Stimulated activated CD8-positive, alpha-beta memory T cell treated with anti-CD3 and anti-CD28 coated beads, Interleukin-4, amount 100 ng/mL, for 1 hour (primary cell): ENCODE measurements at places on chromosomes 1 and 21.

DNA sequence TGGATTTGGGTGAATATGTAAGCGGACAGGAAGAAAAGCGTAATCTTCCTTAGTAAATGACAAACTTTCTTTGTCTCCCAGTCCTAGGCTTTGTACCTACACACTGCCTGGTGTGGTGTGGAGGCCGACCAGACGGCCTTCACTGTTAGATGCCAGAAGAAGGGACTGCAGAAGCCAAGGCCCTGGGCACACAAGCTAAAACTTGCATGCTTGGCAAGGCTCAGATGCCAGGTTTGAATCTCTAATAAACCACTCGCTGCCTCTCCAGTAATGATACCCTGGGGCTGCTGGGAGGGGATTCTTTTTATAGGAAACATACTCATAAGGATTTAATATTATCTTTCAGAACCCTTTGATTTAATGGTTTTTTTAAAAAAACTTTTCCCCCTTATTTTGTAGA, 263.8 kb downstream of the PTPRC start:
- DNase-seq, result no peak

DNA sequence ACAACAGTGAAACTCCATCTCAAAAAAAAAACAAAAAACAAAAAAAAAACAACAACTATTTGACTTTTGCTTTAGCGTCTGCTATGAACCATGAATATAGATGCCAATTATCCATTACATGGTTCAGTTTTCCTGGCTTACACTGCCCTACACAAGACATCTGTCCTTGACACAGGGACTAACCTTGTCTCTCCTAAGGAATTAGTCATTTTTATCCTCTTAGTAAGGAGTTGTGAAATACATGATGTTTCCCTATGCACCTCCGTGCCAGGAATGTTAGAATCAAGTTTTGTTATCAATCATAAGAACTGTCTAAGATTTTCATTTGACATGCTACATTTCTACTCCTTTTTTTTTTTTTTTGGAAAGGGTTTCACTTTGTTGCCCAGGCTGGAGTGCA, 241.8 kb downstream of the KIF26B start:
- no peak for DNase-seq

DNA sequence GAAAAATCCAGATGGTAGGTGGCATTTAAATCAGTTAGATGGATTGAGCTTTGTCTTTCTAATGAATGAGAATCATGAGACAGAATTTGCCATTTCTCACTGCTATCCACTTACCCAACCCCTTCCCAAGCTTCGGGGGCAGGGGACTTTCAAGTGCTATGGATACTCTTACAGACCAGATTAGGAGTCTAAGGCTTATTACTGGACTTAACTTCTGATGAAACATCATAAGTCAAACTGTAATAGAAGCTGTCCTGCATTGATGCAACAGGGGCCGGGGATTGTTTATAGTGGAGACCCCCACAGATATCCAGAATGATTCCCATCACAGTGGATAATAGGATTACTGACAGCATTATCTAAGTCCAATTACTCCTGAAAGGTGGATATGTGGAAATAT, 267.0 kb downstream of the NUF2 start:
- DNase-seq, result no peak

- DNase-seq, result no peak
These were observed 107.3 kb downstream of the DUSP10 start for GRCh38 chr1:221634606-221635005.
